ENCODE measurements at places on chromosomes 7 and 10. TPM values are rescaled to one million over a fixed set of nuclear protein-coding genes. Genes with fewer than 3 reads are reported as not detected.
A peak's percentile ranks its signal among the peaks of the same experiment; 100 is the strongest.

- no peaks in the 10 kb centered on the region for H3K27me3 ChIP-seq
- H3K4me3 ChIP-seq = no peak overlapping the region
- H3K36me3 ChIP-seq = no peaks in the 10 kb centered on the region
- no peaks in the 10 kb centered on the region for H3K4me1 ChIP-seq
These were observed 138.9 kb downstream of the CACNB2 start for GRCh38 chr10:18279173-18279572.

SEMA3A gene
- total RNA-seq = 24.3 TPM

EPO gene
- not detected for total RNA-seq

PTPRE gene
- 7.6 TPM for total RNA-seq

MOGAT3 gene
- total RNA-seq = not detected

TAF3 gene
- 12.7 TPM for total RNA-seq

NPY gene
- not detected for total RNA-seq

- no peak overlapping the region for H3K4me3 ChIP-seq
- no peak overlapping the region for H3K27ac ChIP-seq
- DNase-seq = no peak
- no peaks in the 10 kb centered on the region for H3K4me1 ChIP-seq
These were observed 316.1 kb downstream of the CCDC3 start for GRCh38 chr10:12685261-12686058.

- no peak overlapping the region for H3K4me3 ChIP-seq
- no peak overlapping the region for H3K27ac ChIP-seq
- DNase-seq = no peak
- no peaks in the 10 kb centered on the region for H3K27me3 ChIP-seq
- H3K36me3 ChIP-seq = peaks cover 19% of the 10 kb centered on the region
These were observed 173.0 kb downstream of the ARHGAP21 start for GRCh38 chr10:24550680-24551079.

TFR2 gene
- total RNA-seq = 1.5 TPM

NT5C2 gene
- total RNA-seq = 70.0 TPM

UBTD1 gene
- 8.7 TPM for total RNA-seq

- peaks cover 15% of the 10 kb centered on the region for H3K36me3 ChIP-seq
- H3K27me3 ChIP-seq = no peaks in the 10 kb centered on the region
- peaks cover 18% of the 10 kb centered on the region for H3K4me1 ChIP-seq
These were observed 3.4 kb downstream of the CALHM2 start for GRCh38 chr10:103448746-103449145.

DNA sequence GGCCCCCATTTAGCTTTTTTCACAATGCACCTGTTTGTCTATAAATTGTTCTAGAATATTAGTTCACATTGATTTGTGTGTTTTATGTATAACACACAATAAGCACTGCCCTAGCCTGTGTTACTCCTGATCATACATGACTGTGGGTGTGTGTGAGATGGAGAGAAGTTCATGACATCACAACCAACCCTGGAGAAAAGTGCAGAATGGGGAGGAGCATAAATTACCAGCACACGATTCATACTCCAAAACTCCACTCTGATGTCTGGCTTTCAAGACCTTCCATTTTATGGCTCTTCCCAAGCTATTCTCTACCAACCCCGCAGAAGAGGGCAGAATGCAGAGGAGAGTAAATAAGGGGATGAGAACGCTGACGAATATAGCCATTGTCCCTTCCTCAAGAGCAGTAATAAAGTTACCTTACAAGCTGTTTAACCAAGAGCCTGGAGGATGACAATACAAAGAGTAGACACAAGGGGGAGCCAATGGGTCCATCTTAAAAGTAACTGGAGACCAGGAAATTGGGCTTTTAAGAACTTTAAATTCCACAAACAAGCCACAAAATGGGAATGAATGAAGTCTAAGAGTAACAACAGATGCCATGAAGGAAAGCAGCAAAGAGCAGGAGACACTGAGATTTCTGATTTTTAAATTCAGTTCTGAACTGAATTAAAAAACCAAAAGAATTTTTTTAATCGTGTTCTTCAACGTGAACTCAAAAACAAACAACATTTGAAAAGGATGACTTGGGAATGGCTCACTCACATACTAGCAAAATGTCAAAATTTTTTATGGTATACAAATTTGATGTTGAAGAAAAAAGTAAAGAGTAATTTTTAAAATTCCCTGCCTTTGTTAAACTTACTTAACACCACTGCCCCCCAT lies 159.6 kb downstream of the PARD3 start:
- H3K27ac ChIP-seq = peak overlapping the region; percentile 31
- no peaks in the 10 kb centered on the region for H3K27me3 ChIP-seq
- DNase-seq = peak; percentile 74
- H3K4me1 ChIP-seq = peaks cover 42% of the 10 kb centered on the region
- H3K4me3 ChIP-seq = no peak overlapping the region

DNA sequence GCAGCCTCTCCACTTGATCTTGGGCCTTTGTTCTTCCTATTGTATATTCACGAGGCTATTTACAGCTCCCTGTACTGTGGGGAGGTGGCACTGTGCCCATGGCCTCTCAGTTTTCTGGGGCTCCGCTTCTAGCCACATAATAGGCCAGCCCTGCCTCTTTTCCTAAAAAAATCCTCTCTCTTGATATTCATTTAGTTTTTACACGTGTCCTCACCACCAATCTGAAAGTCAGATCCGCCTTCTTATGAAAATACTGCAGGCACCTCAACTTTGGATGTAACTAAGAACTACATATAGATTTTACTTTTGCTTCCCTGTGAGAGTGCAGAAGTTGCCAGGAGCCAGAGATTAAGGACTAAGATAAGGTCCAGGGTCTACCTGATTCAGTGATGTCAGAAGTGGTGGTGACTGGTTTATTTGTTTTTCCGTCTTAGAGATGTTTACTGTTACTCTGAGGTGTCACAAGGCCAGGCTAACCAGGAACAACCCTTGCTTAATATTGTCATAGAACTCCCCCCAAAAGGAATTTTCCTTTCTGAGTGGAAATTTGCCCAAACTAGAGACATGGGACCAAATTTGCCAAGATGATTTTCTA lies 7.8 kb downstream of the BAMBI start:
- peak overlapping the region; percentile 84 for H3K27ac ChIP-seq
- H3K4me1 ChIP-seq = peaks cover 46% of the 10 kb centered on the region
- peak; percentile 43 for DNase-seq
- peak overlapping the region; percentile 32 for H3K4me3 ChIP-seq
- H3K36me3 ChIP-seq = peaks cover 45% of the 10 kb centered on the region

DNA sequence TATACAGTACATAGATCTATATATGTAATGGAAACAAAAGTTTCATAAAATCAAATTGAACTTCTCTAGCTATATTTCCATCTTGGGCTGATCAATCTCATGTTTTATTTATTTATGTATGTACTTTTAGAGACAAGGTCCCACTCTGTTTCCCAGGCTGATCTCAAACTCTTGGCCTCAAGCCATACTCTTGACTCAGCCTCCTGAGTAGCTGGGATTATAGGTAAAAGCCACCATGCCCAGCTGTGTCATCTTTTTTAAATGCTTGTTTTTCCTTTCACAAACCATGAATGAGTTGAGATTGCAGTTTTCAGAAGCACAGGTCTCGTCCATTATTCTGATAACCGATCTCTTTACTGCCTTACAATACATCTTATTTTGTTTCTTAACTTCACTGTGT lies 400.9 kb downstream of the KCNMA1 start:
- no peak overlapping the region for H3K27ac ChIP-seq
- no peak overlapping the region for H3K4me3 ChIP-seq
- no peaks in the 10 kb centered on the region for H3K27me3 ChIP-seq
- DNase-seq = no peak

- no peaks in the 10 kb centered on the region for H3K27me3 ChIP-seq
- DNase-seq = no peak
- H3K4me1 ChIP-seq = peaks cover 17% of the 10 kb centered on the region
- no peaks in the 10 kb centered on the region for H3K36me3 ChIP-seq
These were observed 299.0 kb downstream of the HGF start for GRCh38 chr7:81470724-81471379.

DNA sequence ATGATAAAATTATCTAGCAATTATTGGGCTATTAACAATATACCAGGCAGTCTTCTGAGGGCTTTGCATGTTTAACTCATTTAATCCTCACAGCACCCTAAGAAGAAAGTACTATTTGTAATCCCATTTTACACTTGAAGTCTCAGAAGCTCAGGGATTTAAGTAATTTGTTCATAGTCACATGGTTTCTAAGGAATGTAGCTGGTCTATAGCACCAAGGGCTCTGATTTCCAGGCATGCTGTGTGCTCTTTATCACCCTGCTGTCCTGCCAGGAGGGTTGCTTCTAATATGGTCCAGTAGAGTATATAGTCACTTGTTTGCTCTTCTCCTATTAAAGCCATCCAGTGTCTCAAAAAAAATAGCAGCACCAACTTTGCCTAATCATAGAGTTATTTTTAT lies 417.2 kb downstream of the PLXDC2 start:
- H3K4me3 ChIP-seq = no peak overlapping the region
- no peak for DNase-seq
- no peak overlapping the region for H3K27ac ChIP-seq
- H3K4me1 ChIP-seq = no peaks in the 10 kb centered on the region

DNA sequence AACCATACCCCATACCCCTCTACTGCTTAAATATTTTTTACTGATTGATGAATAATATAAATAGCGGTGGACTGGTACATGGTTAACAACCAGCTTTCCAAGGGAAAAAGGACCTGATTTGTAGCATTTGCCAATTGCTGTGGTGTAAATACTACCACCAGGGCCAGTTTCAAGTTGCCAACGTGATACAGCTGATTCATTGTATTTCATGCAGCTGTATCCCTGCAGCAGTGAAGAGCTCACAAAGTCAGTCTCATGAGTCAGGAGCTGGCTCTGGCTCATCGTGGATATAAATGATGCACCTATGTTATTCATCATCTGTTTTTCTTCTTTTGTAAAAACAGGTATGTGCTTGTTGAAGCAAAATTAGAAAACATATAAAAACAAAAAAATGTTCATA lies 15.2 kb downstream of the CALML5 start:
- H3K27me3 ChIP-seq = no peaks in the 10 kb centered on the region
- H3K4me1 ChIP-seq = peaks cover 9% of the 10 kb centered on the region
- no peaks in the 10 kb centered on the region for H3K36me3 ChIP-seq
- H3K4me3 ChIP-seq = no peak overlapping the region
- no peak for DNase-seq

DNA sequence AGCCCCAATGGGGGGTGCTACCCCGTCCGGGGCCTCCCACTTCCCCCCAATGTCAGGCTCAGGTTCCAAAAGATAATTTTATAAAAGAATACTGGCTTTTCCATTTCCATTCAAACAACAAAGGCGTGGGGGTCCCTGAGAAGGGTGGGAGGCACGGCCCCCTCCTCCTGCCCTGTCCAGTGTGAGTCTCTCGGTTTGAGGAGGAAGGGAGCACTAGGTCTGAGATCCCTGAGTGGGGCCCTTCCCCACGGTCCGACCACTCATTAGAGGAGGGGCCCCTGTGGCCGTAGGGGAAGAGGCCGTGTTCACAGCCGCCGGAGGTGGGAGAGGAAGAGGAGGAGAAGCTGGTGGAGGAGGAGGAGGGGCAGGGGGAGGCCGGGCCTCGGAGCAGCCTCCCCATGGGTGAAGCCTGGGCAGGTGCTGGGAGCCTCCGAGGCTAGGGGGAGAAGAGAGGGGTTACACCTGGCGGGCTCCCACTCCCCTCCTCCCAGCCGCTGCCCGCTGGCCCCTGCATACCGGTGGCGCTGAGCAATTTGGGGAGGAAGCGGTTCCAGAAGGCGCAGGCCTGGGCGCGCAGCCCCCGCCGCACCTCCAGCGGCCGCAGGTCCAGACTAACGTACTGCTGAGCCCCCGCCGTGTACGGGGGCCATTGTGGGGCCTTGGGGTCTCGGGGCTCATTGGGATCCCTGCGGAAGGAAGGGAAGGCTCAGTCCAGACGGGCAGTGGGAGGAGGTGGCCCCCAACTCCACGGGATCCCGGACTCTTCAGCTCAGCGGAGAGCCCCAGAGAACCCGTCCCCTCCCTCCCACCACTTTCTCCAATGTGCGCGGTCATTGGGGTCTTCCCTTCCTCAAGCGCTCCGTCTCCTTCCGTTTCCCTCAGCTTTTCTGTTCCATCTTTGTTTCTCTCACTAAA lies 1.4 kb upstream of the UFSP1 start:
- H3K4me1 ChIP-seq = peaks cover 20% of the 10 kb centered on the region
- DNase-seq = no peak
- H3K27ac ChIP-seq = peak overlapping the region; percentile 65
- peaks cover 5% of the 10 kb centered on the region for H3K27me3 ChIP-seq
- H3K36me3 ChIP-seq = peaks cover 47% of the 10 kb centered on the region

DNA sequence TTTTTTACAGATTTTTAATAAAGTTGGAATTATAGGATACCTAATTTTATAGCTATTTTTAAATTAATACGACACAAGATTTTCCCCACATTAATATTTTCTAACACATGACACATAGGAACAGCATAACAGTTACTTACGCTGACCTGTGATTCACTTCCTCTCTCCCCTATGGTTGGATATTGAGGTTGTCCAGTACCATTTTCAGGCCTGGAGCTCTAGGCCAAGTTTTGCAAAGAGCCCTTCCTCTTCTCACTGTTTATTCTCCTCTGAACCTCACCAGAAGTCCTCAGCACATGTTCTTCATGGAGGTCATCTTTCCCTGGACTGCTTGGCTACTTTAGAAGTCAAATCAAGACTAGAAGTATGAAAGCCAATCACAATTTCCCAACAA lies 28.2 kb downstream of the LYZL1 start:
- no peak overlapping the region for H3K4me3 ChIP-seq
- no peaks in the 10 kb centered on the region for H3K27me3 ChIP-seq
- peaks cover 6% of the 10 kb centered on the region for H3K36me3 ChIP-seq
- DNase-seq = no peak
- peaks cover 38% of the 10 kb centered on the region for H3K4me1 ChIP-seq

OR2A12 gene
- total RNA-seq = not detected

DNA sequence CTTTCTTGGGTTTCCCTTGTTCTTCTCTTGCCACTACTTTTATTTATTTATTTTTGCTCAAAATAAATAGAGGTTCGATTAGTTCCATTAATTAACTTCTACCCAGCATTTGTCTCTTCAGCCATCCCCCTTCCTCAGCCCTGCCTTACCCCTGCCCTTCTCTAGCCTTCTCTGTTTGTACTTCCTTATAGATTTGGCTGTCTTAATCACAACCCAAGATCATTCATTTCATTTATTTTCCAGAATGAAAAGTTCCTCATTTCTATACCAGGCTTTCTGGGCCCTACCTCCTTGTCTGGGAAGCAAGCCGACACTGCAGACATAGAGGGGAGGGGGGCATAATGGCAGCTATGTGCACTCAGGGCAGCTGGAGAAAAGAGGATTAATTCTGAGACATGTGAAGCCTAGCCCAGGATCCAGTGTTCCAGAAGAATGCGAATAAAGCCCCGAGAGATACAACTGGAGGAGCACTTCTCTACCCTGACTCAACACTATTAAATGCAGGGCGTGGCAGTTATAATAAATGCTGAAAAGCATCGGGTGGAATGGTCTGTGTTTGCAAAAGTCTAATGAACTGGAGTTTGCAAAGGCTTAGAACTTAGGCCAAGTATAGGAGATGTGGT lies 6.4 kb upstream of the PDCD4 start:
- H3K4me3 ChIP-seq = no peak overlapping the region
- H3K4me1 ChIP-seq = peaks cover 21% of the 10 kb centered on the region
- no peaks in the 10 kb centered on the region for H3K36me3 ChIP-seq
- DNase-seq = no peak
- H3K27ac ChIP-seq = no peak overlapping the region

CLRN3 gene
- total RNA-seq = 0.52 TPM

DNA sequence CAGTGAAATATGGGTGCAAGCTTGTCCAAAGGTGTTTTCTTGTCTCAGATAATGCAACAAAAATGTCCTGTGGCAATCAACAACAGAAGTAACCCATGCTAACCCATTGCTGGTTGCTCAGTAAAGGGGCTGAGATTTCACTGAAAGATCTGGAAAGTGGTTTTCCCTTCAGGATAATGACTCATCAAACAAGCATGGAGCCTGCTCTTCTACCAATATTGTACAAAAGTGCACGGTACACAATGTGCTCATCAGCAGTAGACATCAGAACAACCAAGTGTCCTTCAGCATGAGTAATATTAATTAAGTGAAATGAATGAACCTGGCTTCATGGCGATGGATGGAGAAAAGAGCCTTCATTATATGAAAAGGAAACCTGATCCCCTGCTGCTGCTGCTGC lies 287.1 kb upstream of the NEBL start:
- no peak overlapping the region for H3K27ac ChIP-seq
- H3K4me3 ChIP-seq = no peak overlapping the region
- DNase-seq = no peak
